Cerebellar nuclear complex (tissue), 1 donor: ENCODE measurements at places on chromosomes 6 and 20.

GRCh38 chr6:17505767-17506280, 94.3 kb upstream of the FAM8A1 start:
- no peak for DNase-seq

GRCh38 chr20:346640-347316, at the start of gene NRSN2:
TSS of gene NRSN2 (plus strand) at chr20:347111. CDS start at chr20:349644, 2,533 bp downstream.
- DNase-seq, result no peak

- no peak for DNase-seq
These were observed 53.0 kb upstream of the NOP56 start for GRCh38 chr20:2599288-2600006.

DNA sequence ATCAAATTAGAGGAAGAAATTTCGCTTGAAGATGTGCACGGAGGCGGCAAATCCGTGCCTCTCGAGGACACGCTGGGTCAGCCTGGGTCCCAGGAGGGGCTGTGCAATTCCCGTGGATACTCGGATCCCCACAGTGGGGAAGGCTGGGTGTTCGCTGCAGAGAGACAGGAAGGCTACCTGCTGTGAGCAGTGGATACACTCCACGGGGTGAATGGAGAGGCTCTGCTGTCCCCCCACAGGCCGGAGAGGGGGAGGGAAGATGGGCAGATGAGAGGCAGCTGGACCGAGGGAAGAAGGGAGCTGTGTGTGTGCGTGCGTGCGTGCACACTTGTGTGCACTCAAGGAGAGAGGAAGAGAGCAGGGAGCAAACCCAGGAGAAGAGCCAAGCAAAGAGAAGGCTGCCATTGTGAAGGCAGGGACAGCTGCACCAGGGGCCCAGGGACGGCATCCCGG, 57.3 kb downstream of the SULF2 start:
- DNase-seq, result no peak

DNA sequence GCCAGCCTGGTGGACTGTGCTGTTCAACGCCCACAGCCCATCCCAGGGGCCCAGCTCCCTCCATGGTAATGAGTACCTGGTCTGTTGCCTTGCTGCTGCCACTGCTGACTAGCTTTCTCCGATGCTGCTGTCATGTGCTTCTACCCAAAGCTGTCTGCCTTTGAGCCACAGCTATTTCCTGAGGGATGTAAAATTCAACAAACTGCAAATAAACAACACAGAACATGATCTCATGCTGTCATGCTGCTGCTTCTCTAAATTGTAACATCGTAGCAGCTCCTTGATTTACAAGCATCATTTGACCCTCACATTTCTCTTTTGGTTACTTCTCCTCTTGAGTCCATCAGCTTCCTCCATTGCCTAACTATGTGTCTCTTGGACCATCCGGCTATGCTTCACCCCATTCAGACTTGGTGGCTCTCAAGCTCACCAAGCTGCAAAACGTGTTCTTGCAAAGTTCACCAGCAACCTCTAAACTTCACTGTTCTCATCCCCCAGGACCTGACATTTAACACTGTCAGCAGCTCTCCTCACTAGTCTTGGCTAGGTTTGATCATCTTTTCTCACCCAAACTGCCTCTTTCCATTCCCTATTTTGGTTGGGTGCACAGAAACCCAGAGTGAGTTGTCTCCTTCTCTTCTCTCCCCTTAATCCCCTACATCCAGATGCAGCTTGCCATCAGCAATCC, 54.6 kb downstream of the FYN start:
- DNase-seq, result no peak

DNA sequence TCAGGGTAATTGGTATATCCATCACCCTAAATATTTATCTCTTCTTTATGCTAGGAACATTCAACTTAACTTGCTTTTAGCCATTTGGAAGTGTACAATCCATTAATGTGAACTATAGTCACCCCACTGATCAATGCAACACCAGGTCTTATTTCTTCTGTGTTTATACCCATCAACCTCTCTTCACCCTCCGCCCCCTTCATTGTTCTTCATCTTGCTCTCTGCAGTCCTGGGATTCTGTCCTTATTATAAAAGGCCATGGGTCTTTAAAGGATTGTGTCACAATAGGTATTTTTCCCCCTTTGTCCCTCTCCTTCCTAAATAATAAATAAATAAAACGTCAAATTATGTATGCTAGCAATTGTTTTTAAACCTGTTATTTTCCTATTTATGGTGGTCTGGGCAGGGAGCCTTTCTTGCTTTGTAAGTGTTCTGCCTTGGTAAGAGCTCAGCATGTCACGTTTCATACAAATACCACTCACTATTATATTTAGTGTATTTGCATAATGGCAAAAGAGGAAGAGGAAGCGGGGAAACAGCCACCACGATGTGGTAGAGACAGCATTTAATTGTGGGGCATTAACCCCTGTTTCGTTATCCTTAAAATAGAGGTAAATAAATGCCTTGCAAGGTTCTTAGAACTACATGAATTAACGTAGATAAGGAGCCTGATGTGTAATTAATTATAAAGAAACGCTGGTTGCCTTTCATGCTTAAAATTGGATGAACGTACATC, 1.9 kb downstream of the ABRACL start:
- no peak for DNase-seq

GRCh38 chr6:45538641-45539547, 161.2 kb upstream of the SUPT3H start:
- no peak for DNase-seq
